ENCODE measurements at places on chromosomes 2 and 18. TPM values are rescaled to one million over a fixed set of nuclear protein-coding genes. Genes with fewer than 3 reads are reported as not detected.

- DNase-seq = no peak
Measured at GRCh38 chr18:5302606-5303005, 7.1 kb upstream of the ZBTB14 start.

DNA sequence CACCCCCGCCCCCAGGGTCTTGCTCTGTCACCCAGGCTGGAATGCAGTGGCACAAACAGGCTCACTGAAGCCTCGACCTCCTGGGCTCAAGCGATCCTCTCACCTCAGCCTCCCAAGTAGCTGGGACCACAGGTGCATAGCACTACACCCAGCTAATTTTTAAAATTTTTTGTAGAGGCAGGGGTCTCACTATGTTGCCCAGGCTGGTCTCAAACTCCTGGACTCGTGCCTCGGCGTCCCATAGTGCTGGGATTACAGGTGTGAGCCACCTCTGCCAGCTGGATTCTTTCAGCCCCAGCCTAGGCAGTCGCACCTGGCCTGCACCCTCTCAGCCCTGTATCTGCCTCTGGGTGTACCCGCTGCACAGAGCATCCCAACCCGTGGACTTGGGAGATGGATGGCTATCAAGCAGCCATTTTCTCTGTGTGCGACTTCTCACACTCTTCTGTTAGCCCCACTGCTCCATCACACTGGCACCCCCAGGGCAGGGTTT is 166.4 kb upstream of the HAAO start:
- no peak for DNase-seq

- no peak for DNase-seq
Measured at GRCh38 chr2:69964353-69964841, 3.0 kb upstream of the ASPRV1 start.

REEP1 gene
- 16.1 TPM for total RNA-seq

DNA sequence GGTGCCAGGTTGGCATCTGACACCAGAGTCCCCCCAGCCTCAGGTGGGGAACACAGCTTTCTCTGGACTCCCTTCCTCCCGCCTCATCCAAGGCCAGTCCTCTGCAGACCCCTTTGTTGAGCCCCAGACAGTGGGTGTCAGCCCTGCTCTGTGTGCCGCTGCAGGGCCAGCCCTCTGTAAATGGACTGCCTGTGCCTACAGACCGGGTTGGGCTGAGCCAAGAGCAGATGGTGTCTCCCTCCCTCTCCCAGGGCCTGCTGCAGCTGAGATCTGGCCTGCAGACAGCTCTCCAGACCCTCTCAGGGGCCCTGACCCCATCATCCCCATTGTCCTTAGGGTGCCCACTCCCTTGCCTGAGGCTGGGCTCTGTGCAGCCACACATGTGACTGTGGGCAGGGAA is 160.8 kb downstream of the KLHL29 start:
- DNase-seq = no peak

PAX3 gene
- total RNA-seq = not detected

DNA sequence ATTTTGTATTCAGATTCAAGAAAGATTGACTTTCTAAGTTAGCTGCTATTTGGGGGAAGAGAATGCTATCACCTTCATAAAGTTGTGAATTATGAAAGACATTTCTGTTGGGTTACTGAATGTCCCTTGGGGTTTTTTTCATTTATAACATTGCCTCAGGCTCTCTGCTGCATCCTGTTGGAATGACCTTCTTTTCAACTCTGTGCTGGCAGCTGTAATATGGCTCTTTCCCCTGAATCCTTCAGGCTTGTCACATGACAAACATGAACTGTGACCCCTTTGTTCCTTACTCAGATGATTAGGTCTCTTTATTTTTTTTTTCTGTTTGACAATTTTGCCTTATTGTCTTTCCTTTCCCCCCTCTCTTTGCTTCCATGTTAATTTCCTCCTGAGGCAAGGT is 159.8 kb downstream of the TAF4B start:
- DNase-seq = no peak

- no peak for DNase-seq
Measured at GRCh38 chr2:9802576-9802993, 40.7 kb upstream of the TAF1B start.

DNA sequence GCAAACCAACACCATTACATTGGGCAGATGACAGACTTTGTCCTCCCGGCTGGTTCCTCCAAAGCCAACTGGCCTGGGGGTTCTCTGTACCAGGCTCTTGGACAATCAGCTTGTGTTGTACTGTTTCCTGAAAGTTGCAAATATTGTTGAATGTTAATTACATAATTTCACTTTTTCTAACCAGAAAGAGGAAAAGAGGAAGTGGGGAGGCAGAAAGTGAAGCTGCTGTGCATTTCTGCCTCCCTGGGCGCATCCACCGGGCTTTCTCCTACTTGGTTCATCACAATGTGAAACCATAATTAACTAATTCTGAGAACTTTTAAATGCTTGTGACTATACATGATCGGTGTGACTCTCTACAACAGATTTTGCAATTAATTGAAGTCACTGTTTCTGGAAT is 10.1 kb downstream of the TWIST2 start:
- DNase-seq = no peak

DNA sequence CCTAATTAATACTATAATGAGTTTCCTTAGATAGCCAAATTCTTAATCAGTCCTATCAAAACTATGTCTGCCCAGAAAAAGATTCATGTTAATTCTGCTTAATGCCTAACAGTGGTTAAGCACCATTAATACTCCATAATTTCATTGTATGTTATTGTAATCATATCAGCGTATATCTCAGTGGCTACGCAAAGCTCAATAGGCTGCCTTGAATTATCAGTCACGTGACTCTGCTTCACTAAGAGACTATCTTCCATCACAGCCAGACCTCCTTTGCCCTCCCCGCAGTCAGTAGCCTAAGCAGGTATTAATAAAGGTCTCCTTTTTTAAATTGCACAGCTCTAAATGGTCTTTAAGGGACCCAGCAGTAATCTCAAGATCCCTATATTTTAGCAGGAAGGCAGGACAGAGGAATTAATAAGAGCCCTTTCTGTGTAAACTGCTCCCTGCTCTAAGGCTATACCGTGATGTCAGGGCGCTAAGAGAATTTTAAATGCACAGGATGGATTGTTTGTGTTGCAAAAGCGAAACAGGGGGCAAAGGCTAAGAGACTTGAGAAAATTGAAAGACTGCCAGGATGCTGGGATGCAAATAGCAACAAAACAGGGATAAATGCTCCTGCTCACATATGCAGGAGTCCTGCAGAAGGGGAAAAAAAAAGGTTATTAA is 215.6 kb upstream of the POU3F3 start:
- DNase-seq = no peak

- no peak for DNase-seq
Measured at GRCh38 chr18:43581936-43582519, 304.7 kb upstream of the SYT4 start.

DNA sequence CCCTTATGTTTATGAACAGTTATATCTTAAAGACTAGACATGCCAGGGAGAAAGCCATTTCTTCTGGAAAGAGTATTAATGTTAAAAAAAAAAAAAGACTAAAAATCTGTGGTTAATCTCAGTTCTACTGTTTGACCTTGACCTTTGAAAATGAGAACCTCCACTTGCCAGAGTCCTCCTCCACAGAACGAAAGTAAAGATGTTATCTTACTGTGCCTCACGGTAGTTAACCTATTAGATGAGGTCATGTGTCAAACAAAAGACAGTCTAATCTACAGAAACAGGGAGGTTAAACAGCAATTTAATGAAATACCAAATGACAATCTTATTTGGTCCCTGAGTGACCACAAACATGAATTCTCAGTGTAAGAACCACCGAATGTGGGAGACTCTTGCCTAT is 51.2 kb downstream of the SLC14A2 start:
- no peak for DNase-seq

GRCh38 chr2:111100765-111101162 is 19.9 kb upstream of the BCL2L11 start:
- DNase-seq = no peak

C2orf68 gene
- 22.9 TPM for total RNA-seq

GRCh38 chr2:112962308-112963175 is 15.3 kb upstream of the IL36G start:
- DNase-seq = no peak

DNA sequence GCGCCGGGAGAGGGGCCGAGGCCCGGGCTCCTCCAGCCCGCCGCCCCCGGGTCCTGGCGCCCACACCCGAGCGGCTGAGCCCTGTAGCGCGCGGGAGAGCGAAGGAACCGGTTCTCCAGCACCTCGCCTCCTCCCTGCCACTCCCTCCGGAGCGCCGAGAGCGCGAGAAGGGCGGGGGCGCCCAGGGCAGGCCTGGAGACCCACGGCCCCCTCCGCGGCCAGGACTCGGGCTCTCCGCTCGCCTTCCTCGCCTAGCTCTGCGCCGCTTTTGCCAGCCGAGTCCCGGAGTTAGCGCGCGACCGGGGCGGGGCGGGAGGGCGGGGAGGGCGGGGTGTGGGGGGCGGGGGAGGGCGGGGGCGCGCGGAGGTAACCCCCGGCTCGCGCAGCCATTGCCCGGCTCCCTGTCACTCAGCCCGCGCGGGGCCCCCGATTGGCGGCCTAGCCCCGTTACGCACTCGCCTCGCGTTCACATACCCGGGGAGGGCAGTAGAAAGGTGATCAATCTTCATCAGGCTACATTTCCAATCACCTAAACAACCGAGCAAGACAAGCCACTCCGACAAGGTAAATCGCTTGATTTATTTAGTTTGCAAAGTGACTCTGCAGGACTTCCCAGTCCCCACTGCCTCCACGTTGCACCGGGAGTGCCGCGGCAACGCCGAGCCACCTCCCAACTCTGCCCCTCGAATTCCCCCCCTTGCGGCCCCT is at the start of gene OTX1:
OTX1 (plus strand) TSS at position 497 of the 708 bp plus-strand sequence. CDS start 2,161 bp downstream, outside the sequence.
- DNase-seq = no peak

CCBE1 gene
- total RNA-seq = 1.5 TPM

- no peak for DNase-seq
Measured at GRCh38 chr18:79617511-79618500, 61.8 kb upstream of the CTDP1 start.

GRCh38 chr18:51563396-51563795 is 365.9 kb upstream of the MEX3C start:
- DNase-seq = no peak

Data from uterus (tissue), 4 donors.